ENCODE measurements at places on chromosomes 5 and 9. TPM values are rescaled to one million over a fixed set of nuclear protein-coding genes. Genes with fewer than 3 reads are reported as not detected.

AGXT2 gene
- not detected for total RNA-seq

DNA sequence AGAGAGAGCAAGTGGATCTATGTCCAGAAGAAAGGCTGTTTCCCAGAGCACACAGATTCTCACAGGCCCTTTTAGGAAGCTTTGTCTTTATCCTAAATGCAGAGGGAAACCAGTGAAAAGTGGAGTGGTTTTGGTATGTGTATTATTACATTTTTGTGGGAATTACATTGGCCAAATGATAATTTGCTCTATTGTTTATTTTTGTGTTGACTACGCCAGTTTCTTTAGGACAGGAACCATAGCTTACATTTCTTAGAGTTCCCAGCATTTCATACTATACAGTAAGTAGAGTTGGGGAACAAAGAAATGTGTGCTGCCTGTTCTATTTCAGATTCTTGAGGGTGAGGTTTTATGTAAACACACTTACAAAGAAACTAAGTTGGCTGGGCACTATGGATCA, 29.4 kb upstream of the SPATA31D4 start:
- no peak for DNase-seq

SPINK5 gene
- total RNA-seq: not detected

PCA3 gene
- total RNA-seq: not detected

GRCh38 chr9:68905129-68905528, 108.8 kb downstream of the PRKACG start:
- DNase-seq: no peak

GRCh38 chr9:133732639-133733408, 5.3 kb downstream of the SARDH start:
- no peak for DNase-seq

TSLP gene
- total RNA-seq: not detected

- no peak for DNase-seq
These were observed 113.3 kb downstream of the PPP2R2B start for GRCh38 chr5:146765089-146765832.

P4HA2 gene
- total RNA-seq: 0.96 TPM

GRCh38 chr9:91100878-91101450, 260.8 kb downstream of the AUH start:
- no peak for DNase-seq

ALDH1A1 gene
- total RNA-seq: 0.44 TPM

PCDHB4 gene
- not detected for total RNA-seq

ELAVL2 gene
- not detected for total RNA-seq

GRCh38 chr5:79845448-79846197, 145.4 kb downstream of the MTX3 start:
- DNase-seq: no peak

RBM18 gene
- 21.3 TPM for total RNA-seq

GRCh38 chr5:60943624-60944023, 1.2 kb downstream of the ERCC8 start:
- no peak for DNase-seq

DNA sequence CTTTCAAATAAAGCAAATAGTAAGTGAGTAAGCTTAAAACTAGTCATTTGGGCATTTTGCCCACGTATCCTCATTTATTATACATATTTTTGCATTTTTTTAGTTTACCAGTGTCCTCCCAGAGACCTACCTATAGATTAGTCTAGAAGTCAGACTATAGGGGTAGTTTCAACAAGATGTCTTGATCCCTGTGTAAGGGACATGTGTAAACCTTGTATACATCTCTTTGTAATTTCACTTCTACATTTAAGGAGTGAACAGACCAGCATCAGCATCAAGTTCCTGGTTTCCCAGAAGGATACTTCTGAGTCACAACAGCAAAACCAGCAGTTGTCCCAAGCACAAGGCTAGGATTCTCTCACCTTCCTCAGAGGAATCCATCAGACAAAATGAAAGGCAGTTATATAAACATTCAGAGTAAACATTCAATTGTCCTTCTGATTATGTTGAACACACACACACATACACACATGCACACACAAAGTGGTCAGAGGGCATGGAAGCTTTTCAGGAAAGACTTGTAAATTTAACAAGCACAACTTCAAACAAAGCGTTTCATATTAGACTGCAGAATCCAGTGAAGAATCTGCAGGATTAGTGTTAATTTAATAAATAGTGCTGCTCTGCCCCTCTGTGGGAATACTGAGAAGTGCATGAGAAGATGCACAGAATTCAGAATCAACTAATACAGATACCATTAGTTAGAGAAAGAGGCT, 55.4 kb downstream of the HINT1 start:
- DNase-seq: peak; percentile 41

MIGA2 gene
- total RNA-seq: 80.5 TPM

DNA sequence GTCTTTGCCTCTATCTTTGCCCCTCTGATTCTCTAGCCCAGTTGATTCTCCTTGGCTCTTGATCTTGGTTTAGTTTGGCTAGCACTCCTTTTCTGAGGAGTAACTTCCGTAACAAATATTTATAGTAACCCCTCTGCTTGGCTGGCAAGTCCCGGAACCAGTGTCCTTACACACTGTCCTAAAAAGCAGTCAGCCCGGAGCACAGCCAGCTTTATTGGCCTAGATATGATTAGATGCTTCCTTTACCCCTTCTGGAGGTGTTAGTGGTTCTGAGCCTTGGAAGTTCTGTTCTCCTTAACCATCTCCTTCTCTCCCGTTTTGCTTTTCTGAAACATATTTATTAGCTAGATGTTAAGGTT, 17.0 kb upstream of the MSMP start:
- no peak for DNase-seq

- DNase-seq: no peak
These were observed 37.8 kb upstream of the SLC6A3 start for GRCh38 chr5:1483064-1483463.

UBTD2 gene
- 6.3 TPM for total RNA-seq

DNA sequence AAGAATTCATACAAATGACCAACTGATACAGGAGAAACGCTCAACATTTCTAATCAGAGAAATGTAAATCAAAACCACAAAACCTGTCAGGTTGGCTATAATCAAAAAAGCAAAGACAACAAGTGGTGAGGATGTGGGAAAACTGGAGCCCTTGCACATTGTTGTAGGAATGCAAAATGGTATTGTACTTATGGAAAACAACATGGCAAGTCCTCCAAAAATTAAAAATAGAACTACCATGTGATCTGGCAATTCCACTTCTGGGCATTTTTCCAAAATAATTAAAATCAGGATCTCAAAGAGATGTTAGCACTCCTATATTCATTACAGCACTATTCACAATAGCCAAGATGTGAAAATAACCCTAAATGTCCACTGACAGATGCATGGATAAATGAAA, 76.1 kb downstream of the FNIP1 start:
- DNase-seq: no peak

- DNase-seq: peak; percentile 90
These were observed 75.0 kb downstream of the STK10 start for GRCh38 chr5:172113036-172113435.

- DNase-seq: no peak
These were observed 257.9 kb downstream of the DOCK8 start for GRCh38 chr9:472479-473075.

DNA sequence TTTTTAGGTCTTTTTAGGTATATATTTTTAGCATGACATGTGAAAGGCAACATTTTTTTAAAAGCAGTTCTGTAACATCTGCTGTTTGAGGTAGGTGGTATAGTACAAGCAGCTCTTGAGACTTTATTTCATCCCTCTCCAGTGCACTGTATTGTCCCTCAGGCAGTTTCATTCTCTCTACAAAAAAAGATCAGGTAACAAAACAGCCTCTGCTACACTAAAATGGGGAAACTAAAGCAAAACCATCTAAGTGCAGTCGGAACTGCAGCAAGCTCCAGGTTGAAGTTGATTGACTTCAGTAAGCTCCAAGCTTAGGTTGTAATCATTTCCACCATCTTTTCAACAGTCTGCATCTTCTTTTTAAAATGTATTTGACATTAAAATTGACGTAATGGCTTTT, 195.6 kb downstream of the DEPDC1B start:
- no peak for DNase-seq

GRCh38 chr5:90685425-90686022, 126.9 kb downstream of the ADGRV1 start:
- no peak for DNase-seq

SLIT3 gene
- not detected for total RNA-seq

DNA sequence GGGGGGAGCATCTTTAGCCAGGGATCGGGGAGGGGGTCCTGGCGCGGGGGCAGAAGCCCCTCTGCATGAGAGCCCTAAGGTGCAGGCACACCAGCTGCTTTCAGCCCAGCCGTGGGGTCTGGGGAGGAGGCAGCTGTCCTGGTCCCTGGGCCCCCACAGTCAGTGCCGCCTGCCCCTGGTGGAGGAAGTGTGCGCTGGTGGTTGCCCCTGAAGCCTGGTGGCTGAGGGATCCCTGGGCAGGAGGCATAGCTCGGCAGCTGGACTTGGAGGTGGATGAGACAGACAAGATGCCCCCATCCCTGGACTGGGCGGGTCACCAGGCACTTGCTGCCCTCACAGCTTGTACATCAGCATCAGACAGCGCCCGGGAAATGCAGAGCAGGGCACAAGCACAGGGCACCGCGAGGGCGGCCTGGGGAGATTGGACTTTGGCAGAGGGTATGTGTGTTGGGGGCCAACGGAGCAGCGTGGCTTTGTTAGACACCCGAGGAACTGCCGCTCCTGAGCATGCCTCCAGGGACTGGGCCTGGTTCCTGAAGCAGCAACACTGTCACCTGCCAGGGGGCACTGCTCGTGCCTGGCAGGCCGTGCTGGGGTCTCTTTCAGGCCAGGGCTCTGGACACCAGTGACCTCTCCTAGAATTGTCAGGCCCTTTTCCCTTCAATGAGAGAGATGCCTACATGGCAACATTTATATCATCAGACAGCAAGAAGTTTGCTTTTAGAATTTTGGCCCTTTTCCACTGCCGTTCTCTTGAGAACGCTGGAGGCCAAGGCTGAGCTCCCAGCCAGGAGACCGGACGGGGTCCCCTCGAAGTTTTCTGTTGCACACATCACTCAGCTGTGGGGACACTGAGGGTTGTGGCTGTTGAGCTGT, 41.9 kb upstream of the CTSL start:
- DNase-seq: no peak

DNA sequence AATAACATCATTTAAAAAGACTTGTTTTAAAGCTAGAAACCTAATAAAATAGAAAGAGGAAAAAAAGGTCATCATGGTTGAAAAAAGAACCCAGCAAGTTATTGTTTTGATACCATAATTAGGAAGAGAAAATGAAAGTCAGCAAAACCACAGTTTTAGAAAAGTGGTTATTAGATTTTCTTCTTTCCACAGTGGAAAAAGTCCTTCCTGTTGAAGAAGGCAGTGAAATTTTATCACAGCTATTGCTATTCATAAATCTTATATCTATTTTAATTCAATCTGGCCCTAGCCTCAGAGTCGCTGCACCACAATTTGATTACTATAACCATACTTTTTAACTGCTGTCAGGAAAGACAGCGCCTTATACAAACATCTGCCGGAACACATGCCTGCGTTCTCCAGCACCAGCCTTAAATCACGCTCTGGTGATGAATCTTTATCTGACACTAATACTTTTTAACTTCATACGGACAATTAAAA, 60.3 kb downstream of the MAPKAP1 start:
- peak; percentile 32 for DNase-seq

DTWD2 gene
- 3.5 TPM for total RNA-seq

ANKRD18A gene
- total RNA-seq: 9.7 TPM

DNA sequence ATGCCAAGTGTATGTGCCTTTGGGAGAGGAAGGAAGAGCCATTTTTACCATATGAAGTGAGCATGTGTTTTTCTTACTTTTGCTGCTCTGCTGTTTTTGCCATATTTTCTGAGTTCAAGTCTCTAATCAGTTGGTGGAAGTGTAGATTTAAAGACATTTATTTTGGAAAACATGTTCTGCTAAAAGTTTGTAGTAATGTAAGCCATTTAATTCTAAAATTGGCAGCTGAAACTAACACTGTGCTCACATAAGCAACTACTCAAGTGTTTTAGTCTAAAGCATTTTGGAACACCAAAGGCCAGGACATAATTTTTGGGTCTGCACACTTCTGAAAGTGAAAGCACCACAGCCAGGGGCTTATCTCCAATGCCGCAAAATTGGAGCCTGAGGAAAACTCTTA, 363.4 kb upstream of the ZNF608 start:
- no peak for DNase-seq

GRCh38 chr5:77725616-77726015, 50.5 kb downstream of the TBCA start:
- DNase-seq: no peak

CORO2A gene
- 8.6 TPM for total RNA-seq

- no peak for DNase-seq
These were observed 91.3 kb upstream of the OTULINL start for GRCh38 chr5:14490309-14490711.

GRCh38 chr5:171291371-171291770, 17.7 kb upstream of the TLX3 start:
- DNase-seq: no peak

- DNase-seq: peak; percentile 87
These were observed 39.0 kb downstream of the SMARCA2 start for GRCh38 chr9:2053883-2054845.

GRCh38 chr5:61706751-61707150, 374.7 kb downstream of the ZSWIM6 start:
- DNase-seq: no peak

DNA sequence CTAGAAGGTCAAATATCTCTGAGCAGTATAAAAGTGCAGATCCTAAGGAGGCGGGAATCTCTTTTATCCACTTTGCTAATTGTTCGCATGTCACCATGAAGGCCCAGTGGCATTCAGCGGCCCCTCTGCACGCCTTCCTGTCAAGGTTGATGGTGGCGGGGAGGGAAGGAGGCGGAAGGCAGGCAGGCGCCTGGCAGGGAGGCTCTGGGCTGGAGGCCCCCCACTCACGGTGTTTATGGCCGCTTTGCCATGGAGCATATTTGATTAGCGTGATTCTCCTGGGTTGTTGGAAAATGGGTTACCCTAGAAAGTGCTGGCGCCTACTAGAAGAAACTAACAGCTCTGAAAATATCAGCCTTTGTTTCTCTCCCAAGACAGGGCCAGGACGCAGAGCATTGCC, 209.6 kb downstream of the FSTL4 start:
- no peak for DNase-seq

- DNase-seq: no peak
These were observed 135.3 kb upstream of the EPB41L4A start for GRCh38 chr5:112554101-112554977.

GRCh38 chr5:74394916-74395880, 245.3 kb downstream of the ENC1 start:
- no peak for DNase-seq

DNA sequence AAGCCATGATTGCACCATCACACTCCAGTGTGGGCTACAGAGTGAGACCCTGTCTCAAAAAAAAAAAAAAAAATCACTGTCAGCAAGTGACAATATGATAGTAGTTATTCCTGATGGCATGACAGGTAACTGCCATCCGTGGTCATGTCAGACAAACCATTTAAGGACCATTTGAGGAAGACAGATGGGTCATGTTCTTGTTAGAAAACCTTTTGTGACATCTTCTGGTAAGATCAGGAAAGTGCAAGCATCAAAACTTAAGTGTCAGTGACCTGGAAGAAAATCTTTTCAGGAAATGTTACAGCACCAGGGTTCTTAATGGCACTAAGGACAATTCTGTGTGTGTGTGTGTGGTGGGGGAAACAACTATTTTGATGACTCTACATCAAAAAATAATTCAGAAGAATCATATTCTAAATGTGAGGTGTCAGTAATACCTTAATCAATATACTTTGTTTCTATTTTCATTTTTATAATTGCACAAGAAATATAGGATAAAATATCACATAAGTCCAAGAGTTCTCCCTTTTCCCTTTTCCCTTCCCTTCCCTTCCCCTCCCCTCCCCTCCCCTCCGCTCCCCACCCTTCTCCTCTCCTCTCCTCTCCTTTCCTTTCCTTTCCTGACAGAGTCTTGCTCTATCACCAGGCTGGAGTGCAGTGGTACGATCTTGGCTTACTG, 17.8 kb downstream of the SLC38A9 start:
- DNase-seq: no peak

Measured in CD4-positive, alpha-beta memory T cell (primary cell).